NCI-H510A treated with DMSO at 0.1 percent for 48 hours (cell line): ENCODE measurements at places on chromosomes 12 and 14.

- DNase-seq = no peak
Measured at GRCh38 chr12:62625228-62625627, 158.6 kb downstream of the MON2 start.

DNA sequence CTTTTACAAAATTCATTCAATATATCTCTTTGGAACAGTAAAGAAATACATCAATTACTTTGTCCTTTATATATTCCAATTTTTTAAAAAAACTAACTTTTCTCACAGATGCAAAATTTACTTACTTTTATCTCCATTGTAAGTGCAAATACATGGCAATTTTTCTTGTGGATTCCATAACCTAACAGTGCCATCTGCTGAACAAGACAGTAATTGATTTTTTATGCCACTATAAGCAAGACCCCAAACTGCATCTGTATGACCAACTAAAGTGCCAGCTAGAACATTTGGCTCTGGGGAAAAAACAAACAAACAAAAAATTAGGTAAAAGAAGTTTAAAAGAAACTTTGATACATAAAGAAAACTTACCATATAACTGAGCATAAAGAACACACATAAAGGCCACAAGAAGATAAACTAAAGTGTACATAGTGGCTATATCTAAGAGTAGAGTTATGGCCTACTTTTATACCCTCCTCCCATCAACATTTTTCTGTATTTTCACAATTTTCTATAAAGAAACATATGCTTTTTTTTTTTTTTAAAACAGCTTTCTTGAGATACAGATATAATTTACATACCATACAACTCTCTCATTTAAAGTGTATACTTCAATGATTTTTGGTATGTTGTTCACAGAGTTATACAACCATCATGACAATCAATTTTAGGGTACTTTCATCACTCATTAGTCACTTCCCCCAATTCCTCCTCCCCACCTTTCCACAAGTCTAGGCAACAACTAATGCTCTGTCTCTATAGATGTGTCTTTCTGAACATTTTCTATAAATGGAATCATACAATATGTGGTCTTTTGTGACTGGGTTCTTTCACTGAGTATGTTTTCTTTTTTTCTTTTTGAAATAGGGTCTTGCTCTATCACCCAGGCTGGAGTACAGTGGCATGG is 32.6 kb downstream of the COCH start:
- DNase-seq = peak; percentile 2

DNA sequence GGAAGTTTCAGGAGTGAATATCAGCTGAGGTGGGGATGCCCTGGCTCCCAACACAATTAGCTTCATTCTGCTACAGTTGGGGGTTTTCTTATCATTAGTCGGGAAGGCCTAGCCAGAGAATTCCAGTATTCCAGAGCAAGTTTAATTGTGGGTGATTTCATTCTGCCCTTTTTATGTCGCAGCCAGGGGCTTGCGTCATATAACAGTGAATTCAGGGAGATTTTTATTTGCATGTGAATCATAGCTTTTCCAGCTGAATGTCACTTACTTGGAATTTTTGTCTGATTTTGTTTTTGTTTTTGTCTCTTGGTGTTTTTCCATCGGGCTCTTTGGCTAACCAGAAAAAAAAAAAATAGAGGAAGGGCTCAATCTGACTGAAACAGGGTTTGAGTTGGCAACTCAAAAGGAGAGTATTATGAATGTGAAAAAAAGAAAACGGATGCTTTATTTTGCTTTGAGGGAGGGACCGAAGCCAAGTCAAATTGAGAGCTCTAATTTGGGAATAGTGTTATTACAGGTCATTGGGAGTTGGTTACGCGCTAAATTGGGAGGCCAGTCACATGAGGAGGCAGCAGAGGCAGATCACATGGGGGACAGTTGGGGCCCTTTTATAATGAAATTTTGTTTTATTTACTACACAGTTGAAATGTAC is 119.4 kb downstream of the SAMD4A start:
- DNase-seq = no peak

- peak; percentile 79 for DNase-seq
Measured at GRCh38 chr12:124730455-124730932, 133.2 kb downstream of the SCARB1 start.

GRCh38 chr14:51999084-51999483 is 9.7 kb downstream of the RTRAF start:
- DNase-seq = no peak

DNA sequence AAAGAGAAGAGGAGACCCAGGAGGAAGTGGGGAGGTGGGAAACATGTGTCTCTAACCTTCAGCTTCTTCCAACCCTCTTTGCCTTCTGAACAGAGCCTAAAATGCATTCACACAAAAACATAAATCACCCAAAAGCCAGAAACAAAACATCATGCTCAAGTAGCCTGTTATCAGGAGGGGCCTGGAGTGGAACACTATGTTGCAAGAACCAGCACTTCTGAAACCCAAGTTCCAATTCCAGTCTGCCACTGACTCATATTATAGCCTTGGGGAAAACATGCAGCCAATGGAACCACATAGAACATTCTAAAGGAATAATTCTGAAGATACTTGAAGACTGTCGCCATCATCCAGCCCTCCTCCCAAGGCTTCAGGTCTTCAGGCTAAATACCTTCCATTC is 169.8 kb upstream of the PLXNC1 start:
- DNase-seq = no peak

DNA sequence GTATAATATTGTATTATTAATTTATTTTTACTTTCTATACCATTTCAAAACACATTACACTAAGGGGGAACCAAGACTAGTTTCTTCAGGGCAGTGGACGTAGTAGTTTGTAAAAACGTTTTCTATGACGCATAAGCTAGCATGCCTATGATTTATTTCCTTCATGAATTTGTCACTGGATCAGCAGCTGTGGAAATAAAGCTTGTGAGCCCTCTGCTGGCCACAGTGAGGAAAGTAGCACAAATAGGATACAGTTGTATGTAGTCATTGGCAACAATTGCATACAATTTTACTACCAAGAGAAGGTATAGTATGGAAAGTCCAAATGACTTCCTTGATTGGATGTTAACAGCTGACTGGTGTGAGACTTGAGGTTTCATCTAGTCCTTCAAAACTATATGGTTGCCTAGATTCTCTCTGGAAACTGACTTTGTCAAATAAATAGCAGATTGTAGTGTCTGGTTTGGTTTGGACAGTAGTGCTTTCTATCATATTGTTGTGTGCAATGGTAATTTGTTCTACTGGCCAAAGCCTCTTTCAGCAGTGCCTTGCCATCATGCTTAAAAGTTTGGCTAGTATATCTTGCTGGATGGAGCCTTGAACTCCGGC is 24.3 kb upstream of the PLEKHD1 start:
- peak; percentile 63 for DNase-seq

DNA sequence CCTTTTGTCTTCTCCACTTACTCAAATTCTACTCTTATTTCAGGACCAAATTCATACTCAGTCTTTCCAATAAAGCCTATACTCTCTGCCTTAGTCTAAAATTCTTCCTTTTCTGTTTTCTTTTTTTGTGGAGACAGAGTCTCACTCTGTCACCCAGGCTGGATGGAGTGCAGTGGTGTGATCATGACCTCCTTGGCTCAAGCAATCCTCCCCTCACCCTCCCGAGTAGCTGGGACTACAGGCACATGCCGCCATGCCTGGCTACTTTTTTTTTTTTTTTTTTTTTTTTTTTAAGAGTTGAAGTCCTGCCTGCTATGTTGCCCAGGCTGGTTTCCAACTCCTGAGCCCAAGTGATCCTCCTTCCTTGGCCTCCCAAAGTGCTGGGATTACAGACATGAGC is 11.9 kb downstream of the SRP54 start:
- DNase-seq = no peak

GRCh38 chr12:111448846-111449790 is 43.4 kb downstream of the SH2B3 start:
- no peak for DNase-seq

GRCh38 chr14:92012121-92012748 is 27.6 kb downstream of the TRIP11 start:
- DNase-seq = no peak

DNA sequence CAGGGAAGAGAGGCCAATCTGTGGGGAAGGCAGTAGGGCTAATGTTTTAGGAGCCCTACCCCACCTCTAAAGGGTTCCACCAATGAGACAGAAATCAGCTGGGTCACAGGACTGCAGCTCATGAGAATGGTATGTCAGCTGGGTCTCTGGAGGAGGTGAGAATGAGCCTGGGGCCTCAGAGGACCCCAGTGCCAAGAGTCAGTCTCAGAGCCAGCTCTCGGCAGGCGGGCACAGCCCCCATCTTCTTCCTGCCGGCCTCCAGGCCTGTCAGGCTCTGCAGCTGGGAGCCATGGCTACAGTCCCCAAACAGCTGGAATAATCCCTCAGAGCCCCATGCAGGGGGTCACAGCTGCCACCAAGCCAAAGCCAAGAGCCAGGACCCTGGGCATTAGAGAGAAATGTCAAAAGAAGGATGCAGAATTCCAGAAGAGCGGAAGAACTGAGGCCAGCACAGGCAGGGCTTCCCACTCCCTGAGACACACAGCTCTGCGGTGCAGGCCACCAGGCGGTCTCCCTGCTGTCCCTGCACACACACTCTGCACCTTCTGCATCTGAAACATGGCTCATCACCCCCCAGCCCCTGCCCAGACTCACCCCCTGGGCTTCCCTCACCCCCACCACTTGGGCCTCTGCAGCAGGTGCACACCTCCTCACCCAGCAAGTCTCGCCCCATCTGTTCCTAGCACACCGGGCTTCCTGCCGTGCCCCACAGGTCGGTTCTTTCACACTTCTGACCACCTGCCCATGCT is 26.0 kb downstream of the ITPK1 start:
- DNase-seq = peak; percentile 30

GRCh38 chr12:27604431-27604830 is 80.4 kb downstream of the PPFIBP1 start:
- DNase-seq = no peak

DNA sequence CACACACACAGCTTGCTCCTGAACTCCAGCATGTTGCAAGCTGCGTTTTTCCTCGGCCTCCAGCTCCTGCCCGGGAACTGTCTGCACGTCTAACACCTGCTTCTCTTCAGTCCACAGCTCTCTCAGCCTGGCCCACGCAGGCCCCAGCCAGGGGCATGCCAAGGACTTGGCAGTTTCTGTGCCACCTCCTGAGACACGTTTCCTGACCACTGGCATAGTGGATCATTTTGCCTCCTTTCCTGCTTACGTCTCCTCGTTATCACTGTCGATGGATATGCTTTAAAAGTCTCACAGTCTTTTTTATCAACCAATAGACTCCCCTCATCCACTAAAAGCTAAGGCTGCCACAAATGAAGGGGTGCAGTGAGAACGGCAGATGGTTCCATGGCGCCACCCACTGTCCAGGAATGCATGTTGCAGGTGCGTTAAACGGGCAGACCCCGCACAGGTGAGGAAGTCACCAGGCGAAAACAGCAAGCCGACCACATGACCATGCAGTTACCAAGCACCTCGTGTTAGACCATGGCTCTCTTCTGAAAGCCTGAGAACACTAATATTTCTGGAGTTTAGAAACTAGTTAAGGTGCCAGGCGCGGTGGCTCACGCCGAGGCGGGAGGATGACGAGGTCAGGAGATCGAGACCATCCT is 14.7 kb upstream of the TEAD4 start:
- peak; percentile 49 for DNase-seq

DNA sequence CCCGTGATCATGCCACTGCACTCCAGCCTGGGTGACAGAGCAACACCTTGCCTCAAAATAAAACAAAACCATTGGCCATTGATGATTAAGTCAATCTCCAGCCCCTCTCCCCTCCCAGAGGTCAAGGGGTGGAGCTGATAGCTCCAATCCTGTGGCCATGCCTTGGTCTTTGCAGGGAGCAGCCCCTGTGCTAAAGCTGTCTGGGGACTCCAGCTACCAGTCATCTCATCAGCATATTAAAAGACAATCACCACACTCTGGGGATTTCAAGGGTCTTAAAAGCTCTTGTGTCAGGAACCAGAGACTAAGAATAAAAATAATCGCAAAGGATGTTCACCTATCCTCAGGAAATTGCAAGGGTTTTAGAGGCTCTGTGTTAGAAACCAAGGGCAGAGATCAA is 30.6 kb downstream of the HCAR2 start:
- no peak for DNase-seq

- peak; percentile 16 for DNase-seq
Measured at GRCh38 chr14:93520053-93520607, 89.4 kb downstream of the UNC79 start.

DNA sequence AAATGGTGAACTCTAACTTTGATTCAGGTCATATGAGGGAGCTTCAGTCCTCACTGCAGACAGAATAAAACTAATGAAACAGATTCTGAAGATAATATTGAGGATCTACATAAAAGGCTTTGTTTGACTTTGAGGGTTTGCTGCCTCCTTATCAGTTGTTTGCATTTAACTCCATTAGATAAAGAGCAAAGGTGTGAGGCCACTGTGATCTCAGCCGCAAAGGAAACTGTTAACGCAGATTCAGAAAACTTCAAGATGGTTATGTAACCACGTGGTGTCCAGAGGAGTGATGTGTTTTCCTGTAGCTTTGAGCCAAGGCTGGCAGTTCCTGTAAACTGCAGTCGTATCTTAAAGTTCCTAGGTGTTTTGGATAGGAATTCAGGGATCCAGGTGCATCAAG is 67.8 kb downstream of the METTL25 start:
- DNase-seq = no peak

DNA sequence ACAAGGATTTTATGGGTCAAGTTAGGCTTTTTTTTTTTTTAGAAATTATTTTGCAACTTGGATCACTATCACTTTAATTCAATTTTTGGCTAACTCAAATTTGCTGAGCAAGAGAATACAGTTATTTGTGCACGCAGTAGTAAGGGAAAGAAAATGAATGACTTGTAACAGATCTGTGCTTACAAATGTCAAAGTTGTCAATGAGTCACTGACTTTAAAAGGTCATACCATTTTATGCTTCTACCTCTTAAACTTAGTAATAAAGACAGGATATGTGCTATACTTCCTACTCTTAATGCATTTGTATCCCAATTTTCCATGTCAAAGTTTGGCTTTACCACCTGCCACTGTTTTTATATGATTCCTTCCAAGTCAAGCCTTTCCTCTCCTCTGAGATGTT is 131.1 kb upstream of the FBXO33 start:
- no peak for DNase-seq
